GM12878 (cell line): ENCODE measurements at places on chromosomes 12 and 14.

GRCh38 chr12:115378291-115378690 is 694.3 kb upstream of the TBX3 start:
- DNase-seq = no peak

GRCh38 chr14:103110681-103111231 is 12.5 kb upstream of the TNFAIP2 start:
- DNase-seq = no peak

GRCh38 chr12:4224206-4224889 is 49.2 kb upstream of the CCND2 start:
- DNase-seq = no peak

DNA sequence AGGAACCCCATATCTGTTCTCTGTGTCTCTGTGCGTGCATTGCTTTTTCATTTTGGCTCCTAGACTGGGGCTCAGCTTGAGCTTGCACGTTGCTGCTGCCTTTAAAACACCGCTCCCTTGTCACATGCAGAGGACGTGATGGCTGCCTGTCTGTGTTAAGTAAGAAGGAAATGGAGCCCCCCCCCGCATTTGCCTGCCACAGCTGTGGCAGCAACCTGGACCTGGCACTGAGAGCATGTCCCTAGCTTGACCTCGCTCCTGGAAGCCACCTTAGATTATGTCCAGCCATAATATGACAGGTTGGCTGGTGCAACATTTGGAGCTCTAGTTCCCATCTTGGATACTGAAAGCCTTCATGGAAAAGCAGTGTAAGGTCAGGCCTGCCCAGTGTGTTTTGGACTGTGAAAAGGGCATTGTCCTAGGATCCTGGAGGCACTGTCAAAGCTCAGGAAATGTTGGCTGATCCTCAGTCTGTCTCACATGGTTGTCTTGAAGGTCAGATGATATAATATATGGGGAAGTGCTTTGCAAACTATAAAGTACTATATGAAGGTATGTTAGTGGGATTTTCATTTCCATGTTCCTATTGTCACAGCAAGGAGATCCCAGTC is 73.8 kb downstream of the PRKCH start:
- DNase-seq = no peak

GRCh38 chr14:100535287-100536120 is 51.7 kb downstream of the BEGAIN start:
- DNase-seq = no peak

DNA sequence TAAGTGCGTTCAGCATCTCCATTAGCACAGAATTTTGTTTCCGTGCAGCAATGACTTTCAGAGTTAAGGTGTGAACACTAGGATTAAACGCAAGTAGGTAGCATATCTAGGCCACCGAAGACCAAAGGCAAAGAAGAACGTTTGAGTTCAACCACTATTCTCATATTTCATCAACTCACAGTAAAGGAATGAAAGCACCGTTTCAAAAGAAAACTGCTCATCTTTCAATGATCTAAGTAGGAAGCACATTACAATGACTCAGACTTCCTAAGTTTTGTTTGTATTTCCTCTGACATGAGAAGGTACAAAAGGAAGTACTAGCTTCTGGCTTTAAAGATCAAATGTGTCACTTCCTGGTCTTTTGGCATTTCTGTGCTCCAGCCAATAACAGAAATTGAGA is 57.6 kb downstream of the ACADS start:
- no peak for DNase-seq

DNA sequence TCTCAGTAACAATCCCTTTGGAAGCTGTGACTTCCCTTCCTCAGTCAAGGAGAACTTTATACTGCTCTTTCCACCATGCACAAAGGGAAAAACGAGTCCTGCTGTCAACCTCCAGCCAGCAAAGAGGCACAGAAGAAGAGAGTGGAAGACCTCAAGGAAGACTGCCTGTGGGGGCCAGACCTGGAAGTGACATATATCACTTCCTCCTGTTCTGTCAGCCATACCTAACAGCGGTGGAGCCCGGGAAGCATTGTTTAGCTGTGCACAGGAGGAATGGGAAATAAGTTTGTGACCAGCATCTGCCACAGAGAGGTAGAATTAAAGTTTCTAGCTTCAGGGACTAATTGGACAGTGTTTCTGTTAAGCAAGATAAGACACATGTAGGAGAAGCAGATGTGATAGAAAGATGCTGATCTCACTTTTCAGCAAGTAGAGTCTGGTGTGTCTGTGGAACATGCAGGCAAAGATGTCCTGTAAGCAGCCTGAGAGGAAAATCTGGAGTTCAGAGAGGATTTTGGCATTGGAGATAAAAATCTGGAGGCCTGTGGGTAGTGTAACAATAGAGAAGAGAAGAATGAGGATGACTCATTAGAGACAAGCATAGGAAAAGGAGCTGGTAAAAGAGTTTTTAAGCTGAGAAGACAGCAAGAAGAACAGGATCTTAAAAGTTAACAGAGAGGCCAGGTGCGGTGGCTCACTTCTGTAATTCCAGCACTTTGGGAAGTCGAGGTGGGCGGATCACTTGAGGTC is 141.6 kb upstream of the CPSF6 start:
- DNase-seq = no peak

GRCh38 chr12:124747426-124748161 is 116.1 kb downstream of the SCARB1 start:
- DNase-seq = peak; percentile 45

GRCh38 chr12:79420146-79420618 is 270.6 kb downstream of the PAWR start:
- DNase-seq = no peak

- DNase-seq = no peak
These were observed 176.1 kb downstream of the APAF1 start for GRCh38 chr12:98821232-98821631.

GRCh38 chr14:34098045-34098984 is 147.4 kb upstream of the EGLN3 start:
- DNase-seq = peak; percentile 36

DNA sequence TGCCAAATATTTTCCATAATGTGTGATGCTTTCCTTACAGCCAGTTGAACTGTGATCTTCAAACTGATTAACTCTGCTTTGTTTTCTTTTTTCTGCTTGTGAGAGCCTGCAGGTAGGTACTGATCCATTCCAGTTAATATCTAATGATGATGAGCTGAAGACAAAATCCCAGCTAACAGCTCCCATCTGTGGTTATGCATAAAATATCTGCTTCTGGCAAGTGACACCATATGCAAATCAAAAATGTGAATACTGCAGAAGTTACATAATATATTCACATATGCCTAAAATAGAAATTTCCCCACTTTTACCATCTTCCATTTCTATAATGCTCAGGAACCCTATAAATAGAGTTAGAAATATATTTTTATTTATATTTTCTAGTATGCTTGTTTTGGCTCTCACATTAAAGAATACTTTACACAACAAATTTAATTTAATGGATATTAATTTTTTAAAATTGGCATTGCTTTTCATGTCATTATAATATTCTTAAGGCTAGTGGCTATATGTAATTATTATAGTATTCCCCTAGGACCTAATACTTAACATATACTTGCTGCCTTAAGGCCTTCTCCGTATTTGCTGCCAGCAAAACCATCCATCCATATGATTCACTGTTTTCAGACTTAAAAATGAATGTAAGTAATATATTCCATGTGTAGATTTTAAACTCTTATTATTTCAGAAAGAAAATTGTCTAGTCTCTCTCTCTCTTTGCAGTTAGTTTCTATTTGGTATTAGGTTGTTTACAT is 83.8 kb downstream of the CCER1 start:
- DNase-seq = no peak

DNA sequence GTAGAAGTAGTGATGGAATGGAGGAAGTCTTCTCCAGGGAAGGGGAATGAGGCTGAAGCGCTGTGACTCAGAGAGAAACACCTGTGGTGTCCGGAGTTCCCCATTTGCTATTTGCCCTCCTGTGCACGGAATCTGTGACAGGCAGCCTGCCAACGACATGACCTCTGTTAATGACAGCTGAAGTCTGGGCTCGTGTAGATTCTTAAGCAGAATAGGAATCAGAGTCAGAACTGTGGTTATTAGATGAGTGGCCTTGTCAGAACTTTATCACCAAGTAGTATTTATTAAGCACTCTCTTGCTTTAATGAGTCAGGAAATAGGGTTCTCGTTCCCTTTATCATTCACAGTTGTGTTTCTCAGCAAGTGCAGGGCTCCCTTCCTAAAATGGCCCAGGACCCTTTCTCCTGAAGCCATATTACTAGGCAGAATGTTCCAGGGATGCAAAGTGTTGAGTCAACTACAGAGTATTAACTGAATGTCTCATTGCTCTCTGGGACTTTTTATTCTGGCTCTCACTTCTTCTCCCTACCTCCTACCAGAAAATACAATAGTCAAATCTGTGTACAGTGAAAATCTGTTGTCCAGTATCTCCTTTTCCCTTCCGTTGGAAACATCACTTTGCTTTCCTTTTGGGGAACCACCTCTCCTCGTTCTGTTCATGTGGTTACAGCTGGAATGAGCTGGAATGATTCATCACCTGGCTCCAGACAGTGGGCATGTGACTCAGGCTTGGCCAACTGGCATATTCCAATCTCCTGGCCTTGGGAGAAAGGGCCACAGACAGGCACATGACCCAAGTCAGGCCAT is 77.8 kb upstream of the MAX start:
- DNase-seq = peak; percentile 94

DNA sequence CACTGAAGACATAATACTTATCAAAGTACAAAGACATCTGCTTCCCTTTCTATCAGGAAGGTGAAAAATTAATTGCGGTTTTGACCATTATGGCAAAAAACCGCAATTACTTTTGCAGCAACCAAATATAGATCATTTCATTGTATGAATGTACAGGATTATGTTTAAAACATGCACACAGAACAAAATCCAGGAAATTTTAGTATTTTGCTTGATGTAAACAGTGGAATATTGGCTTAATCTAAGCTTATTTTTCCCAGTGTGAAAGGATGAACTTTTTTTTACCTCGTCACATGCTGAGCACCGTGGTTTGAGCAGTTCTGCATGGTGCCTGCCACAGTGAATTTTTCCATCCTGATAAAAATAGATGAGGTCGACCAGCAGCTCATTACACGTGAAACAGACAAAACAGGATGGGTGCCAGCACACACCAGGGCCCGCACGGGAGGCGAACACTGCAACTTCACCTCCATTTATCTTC is 121.2 kb downstream of the PRICKLE1 start:
- DNase-seq = peak; percentile 45

DNA sequence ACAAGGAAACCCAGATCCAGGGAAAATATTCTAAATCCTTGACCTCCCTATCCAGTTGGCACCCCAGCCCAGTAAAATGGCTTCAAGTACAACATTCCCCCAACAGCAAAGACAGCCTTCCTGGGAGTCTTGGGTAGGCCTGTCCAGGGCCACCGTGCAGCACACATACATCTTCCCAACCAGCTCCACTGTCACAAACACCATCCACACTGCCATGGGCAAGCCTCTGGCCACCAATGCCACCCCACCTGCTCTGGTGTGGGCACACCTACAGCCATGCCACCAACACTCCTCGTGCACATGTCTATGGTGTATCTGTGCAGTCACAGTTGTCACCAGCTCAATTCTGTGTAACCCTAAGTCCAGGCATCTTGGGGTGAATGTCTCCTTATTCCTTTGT is 193.2 kb downstream of the DAD1 start:
- DNase-seq = no peak

- DNase-seq = no peak
These were observed 22.3 kb upstream of the RNF212B start for GRCh38 chr14:23215421-23215820.

- DNase-seq = no peak
These were observed 62.7 kb downstream of the PELI2 start for GRCh38 chr14:56180754-56181542.

DNA sequence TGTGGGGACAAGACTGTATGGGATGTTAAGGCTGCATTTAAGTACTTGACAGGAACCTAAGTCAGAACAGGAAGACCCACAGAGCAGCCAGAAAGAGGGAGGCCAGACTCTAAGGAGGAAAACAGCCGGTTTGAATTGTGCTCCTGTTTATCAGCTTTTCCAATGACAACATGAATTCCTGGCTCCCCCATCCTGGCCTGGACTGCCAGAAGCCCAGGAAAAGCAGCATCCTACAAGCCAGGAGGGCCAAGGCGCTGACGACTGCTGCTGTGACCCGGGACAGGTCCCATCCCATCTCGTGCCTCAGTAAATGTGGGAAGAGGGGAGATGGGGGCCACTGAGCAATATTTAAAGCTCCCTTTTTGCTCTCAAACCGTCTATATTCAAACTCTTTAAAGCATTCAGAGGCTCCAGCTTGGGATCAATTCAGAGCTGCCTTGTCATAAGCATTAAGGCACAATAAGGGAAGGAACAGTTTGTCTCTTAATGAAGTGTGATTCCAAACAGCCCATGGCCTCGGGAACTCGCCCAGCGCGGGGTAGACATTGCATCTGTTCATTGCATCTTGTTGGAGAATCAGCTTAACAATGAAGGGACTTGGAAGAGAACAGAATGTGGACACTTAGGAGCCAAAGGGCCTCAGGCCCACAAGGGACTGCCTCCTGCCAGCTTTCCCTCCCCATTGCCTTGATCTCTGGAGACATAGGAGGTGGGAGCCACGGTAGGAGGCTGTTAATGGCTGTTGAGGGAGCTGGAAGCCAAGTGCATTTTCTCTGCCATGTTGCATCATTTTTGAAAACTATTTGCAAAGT is 49.6 kb downstream of the CMKLR1 start:
- DNase-seq = no peak

DNA sequence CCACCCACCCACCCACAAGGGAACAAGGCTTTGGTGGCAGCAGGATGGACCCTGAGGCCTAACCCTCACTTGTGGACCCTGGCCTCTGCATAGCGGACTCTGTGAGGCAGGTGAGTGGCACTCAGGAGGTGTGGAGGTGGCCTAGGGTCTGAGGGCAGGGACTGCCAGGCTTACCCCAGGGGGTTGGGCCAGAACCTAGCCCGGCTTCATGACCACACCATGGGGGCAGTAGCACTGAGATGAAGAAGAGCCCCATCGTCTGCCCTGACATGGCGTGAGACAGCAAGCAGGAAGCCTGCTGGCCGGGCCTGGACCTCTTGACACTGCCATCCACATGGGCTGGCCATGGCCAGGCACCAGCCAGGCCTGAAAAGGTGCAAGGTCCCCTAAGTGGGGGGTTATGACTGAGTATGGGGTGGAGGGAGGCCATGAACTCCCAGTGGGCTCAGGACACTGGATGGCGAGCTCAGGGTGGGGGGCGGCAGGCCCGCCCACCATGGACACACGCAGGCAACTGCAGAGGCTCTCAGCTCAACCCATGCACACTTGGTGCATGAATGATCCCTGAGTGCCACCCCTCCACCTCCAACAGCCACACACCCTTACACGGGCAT is 29.3 kb downstream of the JAG2 start:
- DNase-seq = no peak

DNA sequence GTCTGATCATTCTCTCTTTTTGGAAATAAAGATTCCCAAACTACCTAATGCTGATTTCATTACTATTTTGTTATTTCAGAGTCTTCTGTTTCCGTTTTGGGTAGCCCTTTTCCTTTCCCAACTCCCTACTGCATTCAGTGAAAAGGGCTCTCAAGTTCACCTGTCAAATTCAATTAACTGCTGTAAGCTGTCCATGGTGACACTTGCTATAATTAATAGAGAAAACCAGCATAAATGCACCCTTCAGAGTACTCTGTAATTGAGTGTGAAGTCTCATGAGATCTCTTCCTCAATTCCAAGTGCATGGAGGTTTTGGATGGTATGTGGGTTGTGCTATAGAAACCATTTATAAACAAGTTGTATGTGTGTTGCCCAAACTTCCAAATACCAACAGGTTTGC is 187.2 kb downstream of the RPL10L start:
- DNase-seq = no peak

GRCh38 chr12:8089716-8090115 is 7.6 kb downstream of the NECAP1 start:
- DNase-seq = no peak

- no peak for DNase-seq
These were observed 153.2 kb upstream of the ALG10B start for GRCh38 chr12:38163442-38163801.
